Kidney (tissue), 22 donors: ENCODE measurements at places on chromosomes 1 and 21. TPM values are rescaled to one million over a fixed set of nuclear protein-coding genes. Genes with fewer than 3 reads are reported as not detected.

SLC6A9 gene
- 12.6 TPM for total RNA-seq

DNA sequence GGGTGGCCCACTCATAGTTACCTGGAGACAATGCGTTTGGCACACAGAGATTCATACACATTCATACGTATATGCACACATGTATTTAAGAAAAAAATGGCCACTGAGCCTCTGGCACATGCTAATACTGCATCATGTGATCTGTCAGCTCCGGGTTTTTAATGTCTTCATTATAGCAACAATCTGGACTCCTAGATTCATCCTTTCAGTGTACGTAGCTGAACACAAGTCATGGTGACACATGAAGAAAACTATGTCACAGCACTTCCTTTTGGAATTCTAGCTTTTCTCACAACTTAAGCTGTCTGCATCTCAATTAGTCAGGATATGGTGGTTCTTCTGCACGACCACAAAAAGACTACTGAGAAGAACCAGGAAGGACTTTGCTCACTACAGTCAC lies 24.7 kb downstream of the HSF2BP start:
- no peak overlapping the region for H3K4me3 ChIP-seq
- no peaks in the 10 kb centered on the region for H3K27me3 ChIP-seq
- H3K4me1 ChIP-seq = no peaks in the 10 kb centered on the region
- H3K36me3 ChIP-seq = no peaks in the 10 kb centered on the region
- no peak overlapping the region for H3K27ac ChIP-seq

DNA sequence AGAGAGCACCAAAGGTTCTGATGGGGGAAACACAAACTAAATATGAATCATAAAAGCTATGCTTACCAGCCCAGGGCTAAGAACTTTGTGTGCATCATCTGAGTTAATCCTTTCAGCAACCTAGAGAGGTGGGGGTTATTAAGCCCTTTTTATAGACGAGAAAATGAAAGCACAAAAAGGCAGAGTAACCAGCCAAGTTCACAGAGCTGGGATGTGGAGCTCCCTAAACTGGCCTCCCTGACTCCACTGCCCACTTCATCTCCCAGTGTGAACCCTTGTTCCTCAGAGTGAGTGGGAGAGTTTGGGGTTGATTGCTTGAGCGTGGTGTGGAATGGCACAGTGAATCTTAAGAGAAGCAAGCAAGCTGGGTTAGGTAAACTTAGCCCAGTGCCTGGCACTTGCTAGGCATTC lies 10.8 kb upstream of the BCAR3 start:
- H3K27ac ChIP-seq = no peak overlapping the region
- no peak overlapping the region for H3K4me3 ChIP-seq
- no peak for DNase-seq
- no peaks in the 10 kb centered on the region for H3K27me3 ChIP-seq
- peaks cover 8% of the 10 kb centered on the region for H3K4me1 ChIP-seq

DNA sequence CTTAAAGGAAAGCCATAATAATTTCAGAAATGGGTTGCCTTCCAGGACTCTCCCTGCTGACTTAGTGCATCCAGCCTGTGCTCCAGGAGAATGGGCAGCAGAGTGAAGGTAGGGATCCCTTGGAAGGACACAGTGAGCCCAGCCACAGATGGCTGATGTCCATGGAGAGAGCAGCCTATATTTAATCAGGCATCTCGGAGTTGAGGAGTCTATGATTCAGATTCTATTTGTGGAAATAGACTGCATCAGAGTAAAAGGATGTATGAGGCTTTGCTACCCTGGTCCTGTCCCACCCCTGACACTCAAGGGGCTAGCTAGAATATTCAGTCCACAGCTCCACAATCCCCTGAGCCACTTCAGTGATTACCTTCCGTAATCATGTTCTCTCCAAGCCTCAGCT lies 43.8 kb upstream of the PBX1 start:
- no peaks in the 10 kb centered on the region for H3K36me3 ChIP-seq
- H3K4me3 ChIP-seq = no peak overlapping the region
- no peak for DNase-seq
- no peak overlapping the region for H3K27ac ChIP-seq
- no peaks in the 10 kb centered on the region for H3K4me1 ChIP-seq
- H3K27me3 ChIP-seq = no peaks in the 10 kb centered on the region

GRCh38 chr1:213987927-213988506 lies at the start of gene PROX1:
TSS of gene PROX1 (plus strand) at chr1:213987973. CDS start at chr1:213996536, 8,563 bp downstream.
- peak within 1 kb of the TSS; percentile 51 for H3K27ac ChIP-seq
- peaks cover 33% of the 10 kb centered on the region for H3K27me3 ChIP-seq
- no peak for DNase-seq
- H3K4me1 ChIP-seq = no peaks in the 10 kb centered on the region

TEDDM1 gene
- not detected for total RNA-seq

- H3K4me3 ChIP-seq = no peak overlapping the region
- no peaks in the 10 kb centered on the region for H3K4me1 ChIP-seq
- peaks cover 7% of the 10 kb centered on the region for H3K36me3 ChIP-seq
- H3K27me3 ChIP-seq = no peaks in the 10 kb centered on the region
- DNase-seq = no peak
Observed at GRCh38 chr1:100927276-100927675, 31.4 kb downstream of the SLC30A7 start.

GRCh38 chr1:43313771-43314170 lies 13.0 kb downstream of the TIE1 start:
- DNase-seq = no peak
- H3K4me1 ChIP-seq = no peaks in the 10 kb centered on the region
- H3K4me3 ChIP-seq = no peak overlapping the region
- H3K27me3 ChIP-seq = no peaks in the 10 kb centered on the region

DNA sequence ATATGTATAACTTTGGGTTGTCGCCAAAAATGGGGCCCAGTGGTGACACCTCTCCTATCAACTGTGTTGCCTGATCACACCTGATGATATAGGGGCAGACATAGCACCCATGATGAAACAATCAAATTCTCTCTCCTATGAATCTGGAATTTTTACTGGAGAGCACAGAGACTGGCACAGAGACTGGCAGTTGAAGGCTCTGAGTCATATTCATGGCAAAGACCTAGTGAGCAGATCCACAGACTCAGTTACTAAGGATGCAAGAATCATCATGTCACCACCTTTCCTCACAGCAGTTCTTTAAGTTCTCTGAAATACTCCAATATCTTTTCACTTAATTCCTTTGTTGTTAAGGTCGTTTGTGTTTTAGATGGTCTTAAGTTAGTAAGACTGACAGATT lies 60.0 kb downstream of the APCS start:
- no peaks in the 10 kb centered on the region for H3K36me3 ChIP-seq
- no peaks in the 10 kb centered on the region for H3K27me3 ChIP-seq
- H3K4me1 ChIP-seq = no peaks in the 10 kb centered on the region
- H3K27ac ChIP-seq = no peak overlapping the region

DNA sequence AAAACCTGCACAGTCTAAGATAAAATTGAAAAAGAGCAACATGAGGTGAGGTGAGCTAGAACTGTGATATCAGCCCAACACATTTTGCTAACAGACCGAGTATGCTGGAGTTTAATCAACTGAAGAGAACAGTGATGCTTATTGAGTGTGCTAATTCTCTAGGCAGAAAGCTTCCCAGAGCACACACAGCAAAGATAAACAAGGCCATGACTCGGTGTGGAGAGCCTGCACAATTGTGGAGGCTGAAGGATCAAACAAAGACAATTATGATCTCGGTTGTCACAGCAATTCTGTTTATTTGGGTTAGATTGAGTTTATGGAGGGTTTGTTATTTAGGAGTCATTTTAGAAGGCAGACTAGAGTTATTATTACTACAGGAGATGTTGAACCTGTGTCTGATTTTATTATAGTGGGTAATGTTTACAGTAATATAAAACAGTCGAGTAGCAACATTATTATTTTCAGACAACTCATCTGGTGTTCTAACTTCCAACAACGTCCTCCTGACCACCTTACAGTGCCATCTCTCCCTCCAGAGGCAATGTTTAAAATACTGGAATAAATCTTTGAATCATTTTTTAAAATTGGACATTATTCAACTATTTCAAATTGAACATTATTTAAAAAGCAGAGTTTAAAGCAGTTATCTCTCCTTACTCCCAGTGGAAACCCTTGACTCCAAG lies 40.2 kb downstream of the DPT start:
- no peaks in the 10 kb centered on the region for H3K27me3 ChIP-seq
- no peak overlapping the region for H3K4me3 ChIP-seq
- no peaks in the 10 kb centered on the region for H3K36me3 ChIP-seq
- H3K4me1 ChIP-seq = peaks cover 5% of the 10 kb centered on the region

GRCh38 chr1:76786222-76786621 lies 81.1 kb upstream of the ST6GALNAC5 start:
- no peaks in the 10 kb centered on the region for H3K36me3 ChIP-seq

LEMD1 gene
- 6.5 TPM for total RNA-seq

- H3K27ac ChIP-seq = no peak within 1 kb of the TSS
- H3K27me3 ChIP-seq = no peaks in the 10 kb centered on the region
- H3K4me1 ChIP-seq = no peaks in the 10 kb centered on the region
Observed at GRCh38 chr1:241999026-241999425, at the start of gene MAP1LC3C. TSS of gene MAP1LC3C (minus strand) at chr1:241999098. CDS start at chr1:241999008, 90 bp downstream.

SPRR2F gene
- total RNA-seq = not detected

FGR gene
- 23.3 TPM for total RNA-seq

DNA sequence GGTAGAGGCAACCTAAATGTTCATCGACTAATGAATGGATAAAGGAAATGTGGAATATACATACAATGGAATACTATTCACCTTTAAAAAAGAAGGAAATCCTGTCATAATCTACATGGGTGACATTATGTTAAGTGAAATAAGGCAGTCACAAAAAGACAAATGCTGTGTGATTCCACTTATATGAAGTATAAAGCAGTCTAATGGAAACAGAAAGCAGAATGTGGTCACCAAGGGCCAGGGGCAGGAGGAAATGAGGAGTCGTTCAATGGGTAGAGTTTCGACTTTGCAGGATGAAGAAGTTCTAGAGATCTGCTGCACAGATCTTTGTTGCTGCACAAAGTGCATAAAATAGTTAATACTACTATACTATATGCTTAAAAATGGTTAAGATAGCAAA lies 7.8 kb downstream of the DIPK1A start:
- no peak for DNase-seq
- H3K4me3 ChIP-seq = no peak overlapping the region
- H3K4me1 ChIP-seq = peaks cover 7% of the 10 kb centered on the region
- no peak overlapping the region for H3K27ac ChIP-seq
- H3K36me3 ChIP-seq = no peaks in the 10 kb centered on the region
